Activated CD4-positive, CD25-positive, alpha-beta regulatory T cell (primary cell): ENCODE measurements at places on chromosomes 12 and 14.

- no peak for DNase-seq
Measured at GRCh38 chr12:1093166-1093751, 102.2 kb downstream of the ERC1 start.

GRCh38 chr12:50620978-50621360, 116.2 kb downstream of the DIP2B start:
- DNase-seq, result no peak

DNA sequence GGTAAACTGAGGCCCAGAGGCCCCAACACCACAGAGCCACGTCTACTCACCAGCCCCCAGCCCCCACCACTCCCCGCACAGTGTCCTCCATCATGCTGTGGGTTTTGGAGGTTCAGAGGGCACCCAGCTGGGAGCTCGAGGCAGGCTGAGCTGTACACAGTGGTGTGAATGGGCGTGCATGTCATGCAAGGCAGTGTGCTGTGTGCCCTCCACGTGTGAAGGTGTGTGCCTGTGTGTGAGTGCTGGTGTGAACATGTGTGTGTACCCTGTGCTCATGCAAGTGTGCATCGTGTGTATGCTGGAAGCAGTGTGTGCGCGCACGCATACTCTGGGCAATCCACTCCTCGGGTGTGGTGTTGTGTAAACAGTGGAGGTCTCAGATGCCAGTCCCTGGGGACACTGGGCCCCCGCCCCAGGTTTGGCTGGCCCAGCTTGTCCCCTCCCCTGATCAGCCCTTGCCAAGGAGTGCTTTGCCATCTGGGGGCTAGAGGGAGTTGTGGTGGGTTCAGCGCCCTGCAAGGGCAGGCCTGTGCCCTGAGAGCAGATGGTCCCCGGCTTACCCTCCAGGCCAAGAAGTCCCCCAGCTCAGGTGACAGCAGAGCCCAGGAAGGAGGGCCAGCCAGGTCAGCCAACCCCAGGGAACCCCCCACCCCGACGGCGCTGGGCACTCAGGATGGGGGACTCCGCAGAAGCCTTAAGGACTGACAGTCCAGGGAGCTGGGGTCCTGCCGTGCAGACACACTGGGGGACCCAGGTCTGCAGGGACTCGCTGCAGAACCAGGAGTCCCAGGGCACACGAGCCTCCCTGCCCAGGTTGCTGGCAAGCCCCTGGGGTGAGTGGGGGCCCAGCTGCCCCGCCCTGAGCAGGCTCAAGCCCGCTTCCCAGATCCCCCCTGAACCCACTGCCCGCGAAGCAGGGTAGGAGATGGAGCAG, 23.8 kb upstream of the GPR132 start:
- DNase-seq, result no peak

DNA sequence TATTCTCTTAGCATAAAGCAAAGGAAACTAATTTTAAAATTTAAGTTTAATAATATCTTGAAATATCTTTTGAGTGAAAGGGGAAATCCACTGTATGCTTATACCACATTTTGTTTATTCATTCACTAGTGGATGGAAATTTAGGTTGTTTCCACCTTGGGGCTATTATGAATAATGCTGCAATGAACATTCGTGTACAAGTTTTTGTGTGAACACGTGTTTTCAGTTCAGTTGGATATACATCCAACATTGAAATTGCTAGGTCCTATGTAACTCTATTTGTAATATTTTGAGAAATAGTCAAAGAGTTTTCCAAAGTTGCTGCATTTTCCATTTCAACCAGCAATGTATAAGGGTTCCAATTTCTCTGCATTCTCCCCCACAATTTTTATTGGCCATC, 83.7 kb upstream of the ETV6 start:
- no peak for DNase-seq

DNA sequence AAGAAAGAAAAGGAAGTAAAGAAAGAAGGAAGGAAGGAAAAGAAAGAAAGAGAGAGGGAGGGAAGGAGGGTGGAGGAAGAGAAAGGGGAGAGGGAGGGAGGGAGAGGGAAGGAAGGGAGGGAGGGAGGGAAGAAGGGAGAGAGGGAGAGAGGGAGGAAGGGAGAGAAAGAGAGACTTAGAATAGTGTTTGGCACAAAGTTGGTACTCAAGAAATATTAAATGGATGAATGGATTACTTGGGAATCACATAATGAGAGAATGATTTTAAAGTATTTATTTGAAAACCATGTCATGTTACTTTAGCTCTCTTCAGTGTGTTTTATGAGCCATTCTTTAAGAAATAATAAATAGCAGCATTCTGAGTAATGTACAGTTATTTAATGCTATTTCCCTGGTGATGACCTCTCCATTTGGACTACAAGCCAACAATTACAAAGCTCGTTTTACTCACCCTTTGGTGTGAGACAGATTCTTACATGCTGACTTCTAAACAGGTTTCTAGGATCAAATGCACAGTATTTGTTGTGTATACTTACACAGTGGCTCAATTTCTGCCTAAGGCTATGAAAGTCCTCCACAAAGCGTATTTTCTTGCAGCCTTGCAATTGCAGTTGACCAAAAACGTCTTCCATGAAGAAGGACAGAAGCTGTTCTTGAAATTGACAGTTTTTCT, 861 bp downstream of the IL26 start:
- no peak for DNase-seq

- no peak for DNase-seq
Measured at GRCh38 chr14:105517096-105517495, 9.3 kb upstream of the TMEM121 start.

GRCh38 chr12:50184261-50184660, 17.1 kb upstream of the CERS5 start:
- no peak for DNase-seq

- DNase-seq, result no peak
Measured at GRCh38 chr14:50714450-50715073, 46.5 kb upstream of the SAV1 start.

DNA sequence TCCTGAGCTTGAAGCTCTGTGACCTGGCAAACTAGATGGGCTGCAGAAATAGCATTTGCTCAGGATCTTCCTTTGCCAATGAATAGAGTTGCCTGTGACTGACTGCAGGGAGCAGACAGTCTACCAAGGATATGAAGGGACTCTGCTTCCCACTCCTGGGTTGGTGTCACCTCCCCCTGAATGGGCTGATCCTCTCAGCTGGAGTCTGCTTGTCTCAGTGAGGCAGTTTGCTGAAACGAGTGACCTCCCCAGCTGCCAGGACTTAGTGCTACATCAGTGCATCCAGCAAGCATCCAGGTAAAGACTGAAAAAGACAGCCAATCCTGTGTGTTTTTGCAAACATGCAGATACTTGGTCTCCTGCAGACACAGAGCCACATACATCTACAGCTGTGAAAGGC, 28.5 kb downstream of the PAH start:
- DNase-seq, result no peak

GRCh38 chr12:13347241-13348043, 150.9 kb downstream of the EMP1 start:
- DNase-seq, result no peak

GRCh38 chr12:29152223-29152868, 3.3 kb downstream of the FAR2 start:
- DNase-seq, result no peak

DNA sequence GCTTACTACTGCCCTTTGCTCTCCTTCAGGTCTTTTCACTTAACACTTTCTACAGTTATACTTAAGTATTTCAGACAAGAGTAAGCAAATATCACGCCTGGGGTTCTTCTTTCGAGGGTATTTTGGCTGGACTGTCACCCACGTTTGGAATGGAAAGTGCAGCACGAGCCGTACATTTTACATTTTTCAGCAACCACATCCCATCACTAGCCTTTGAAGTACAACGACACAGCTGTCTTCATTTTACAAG, 349 bp upstream of the FAM177A1 start:
- DNase-seq, result no peak

DNA sequence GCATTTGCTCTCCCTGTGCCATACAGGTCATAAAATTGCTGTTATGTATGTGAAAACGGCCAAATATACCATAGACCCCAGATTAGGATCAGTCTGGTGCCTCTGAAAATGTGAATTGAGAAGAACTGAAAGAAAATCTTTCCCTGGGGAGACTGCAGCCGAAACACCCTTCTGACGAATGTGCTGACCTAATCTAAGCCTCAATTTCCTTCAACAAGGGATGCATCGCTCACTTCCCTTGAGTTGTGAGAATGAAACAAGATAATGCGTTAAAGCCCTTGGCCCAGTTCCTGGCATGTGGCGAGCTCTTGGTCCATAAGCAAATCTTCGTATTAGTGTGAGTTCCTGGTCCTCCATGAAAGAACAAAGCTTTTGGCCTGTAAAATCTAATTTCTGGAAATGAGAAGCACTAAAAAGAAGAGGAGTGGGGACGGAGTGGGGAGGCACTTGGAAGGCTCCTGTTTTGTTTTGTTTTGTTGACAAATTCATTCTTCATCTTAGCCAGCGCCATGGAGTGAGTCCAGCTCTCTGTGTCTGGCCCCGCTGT, 49.5 kb upstream of the RTRAF start:
- no peak for DNase-seq

GRCh38 chr12:55829967-55830600, 697 bp upstream of the DNAJC14 start:
- DNase-seq, result no peak

GRCh38 chr14:67950386-67950785, 130.8 kb downstream of the RAD51B start:
- no peak for DNase-seq

GRCh38 chr12:94697631-94698030, 47.3 kb upstream of the TMCC3 start:
- DNase-seq, result no peak

DNA sequence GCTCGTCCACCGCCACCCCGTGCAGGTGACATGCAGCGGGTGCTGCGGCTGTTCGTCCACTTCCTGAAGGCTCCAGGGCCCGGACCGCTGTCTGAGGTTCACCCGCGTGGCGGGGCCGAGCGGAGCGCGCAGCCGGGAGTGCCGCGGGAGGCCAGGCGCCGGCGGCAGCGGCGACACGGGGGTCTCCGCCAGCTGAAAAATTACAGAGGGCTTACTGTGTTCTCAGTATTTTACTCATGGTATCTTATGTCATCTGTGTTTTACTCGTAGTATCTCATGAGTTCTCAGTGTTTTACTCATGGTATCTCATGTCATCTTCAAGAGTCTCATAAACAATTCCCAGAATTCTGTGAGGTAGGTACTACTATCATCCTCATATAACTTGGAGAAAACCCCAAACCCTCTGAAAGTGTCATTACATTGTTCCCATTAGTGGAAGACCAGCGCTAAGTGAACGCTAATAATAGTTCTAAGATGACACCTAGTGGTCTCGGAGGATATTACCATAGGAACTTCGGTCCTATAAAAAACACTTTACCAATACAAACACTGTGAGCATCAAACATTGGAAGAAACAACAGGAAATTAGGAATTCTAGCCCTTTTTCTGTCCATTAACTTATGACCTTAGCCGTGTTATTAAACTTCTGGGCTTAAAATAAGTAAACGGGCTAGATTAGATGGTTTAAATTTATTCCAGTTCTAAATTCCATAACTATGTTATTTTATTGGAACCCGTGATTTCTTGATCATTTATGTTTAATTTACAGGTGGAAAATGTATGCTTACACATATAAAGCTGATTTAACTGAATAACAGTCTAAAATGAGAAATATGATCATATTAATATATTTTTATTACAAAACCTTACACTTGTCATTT, 32.4 kb downstream of the AK7 start:
- no peak for DNase-seq

DNA sequence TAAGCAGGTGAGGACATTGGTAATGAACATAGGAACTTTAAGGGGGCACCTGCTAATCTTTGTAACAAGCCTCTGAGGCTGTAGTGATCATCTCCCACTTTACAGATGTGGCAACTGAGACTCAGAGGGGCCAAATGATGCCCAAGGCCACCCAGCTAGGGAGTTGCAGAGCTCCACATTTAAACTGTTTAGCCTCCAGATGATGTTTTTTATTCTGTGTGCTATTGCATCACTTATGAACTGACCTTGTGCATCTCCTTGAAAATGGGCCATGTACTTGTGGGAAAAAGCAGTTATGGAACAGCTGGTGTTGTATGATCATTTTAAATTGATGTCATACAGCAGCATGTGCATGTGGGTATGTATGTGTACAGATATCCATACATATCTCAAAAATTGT, 41.4 kb downstream of the TPCN1 start:
- no peak for DNase-seq

DNA sequence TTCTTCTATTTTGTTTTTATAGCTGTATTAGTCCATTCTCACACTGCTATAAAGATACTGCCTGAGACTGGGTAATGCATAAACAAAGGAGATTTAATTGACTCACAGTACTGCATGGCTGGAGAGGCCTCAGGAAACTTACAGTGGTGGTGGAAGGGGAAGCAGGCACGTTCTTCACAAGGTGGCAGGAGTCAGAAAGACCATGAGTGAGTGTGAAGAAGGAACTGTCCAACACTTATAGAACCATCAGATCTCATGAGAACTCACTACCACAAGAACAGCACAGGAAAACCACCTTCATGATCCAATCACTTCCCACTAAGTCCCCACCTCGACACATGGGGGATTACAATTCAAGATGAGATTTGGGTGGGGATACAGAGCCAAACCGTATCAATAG, 42.3 kb downstream of the ARMH4 start:
- no peak for DNase-seq

DNA sequence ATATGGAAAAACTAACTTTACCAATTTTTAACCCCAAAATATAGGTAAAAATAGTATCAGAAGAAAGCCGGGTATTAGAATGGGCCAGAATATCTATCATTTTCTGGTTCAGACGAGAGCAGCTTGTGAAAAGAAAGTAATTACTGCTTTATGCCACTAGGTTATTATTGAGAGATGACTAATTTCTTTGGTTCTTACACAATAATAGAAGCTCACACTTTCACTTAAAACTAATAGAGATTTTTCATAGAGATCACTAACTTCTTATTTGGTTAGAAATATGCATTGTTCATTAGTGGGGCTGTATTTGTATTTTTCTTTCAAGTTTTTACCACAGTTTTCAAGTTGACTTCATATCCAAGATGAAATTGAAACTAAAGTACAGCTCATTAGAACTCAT, 1241.2 kb upstream of the FLRT2 start:
- no peak for DNase-seq

- no peak for DNase-seq
Measured at GRCh38 chr12:132151145-132151765, 7.0 kb downstream of the NOC4L start.

DNA sequence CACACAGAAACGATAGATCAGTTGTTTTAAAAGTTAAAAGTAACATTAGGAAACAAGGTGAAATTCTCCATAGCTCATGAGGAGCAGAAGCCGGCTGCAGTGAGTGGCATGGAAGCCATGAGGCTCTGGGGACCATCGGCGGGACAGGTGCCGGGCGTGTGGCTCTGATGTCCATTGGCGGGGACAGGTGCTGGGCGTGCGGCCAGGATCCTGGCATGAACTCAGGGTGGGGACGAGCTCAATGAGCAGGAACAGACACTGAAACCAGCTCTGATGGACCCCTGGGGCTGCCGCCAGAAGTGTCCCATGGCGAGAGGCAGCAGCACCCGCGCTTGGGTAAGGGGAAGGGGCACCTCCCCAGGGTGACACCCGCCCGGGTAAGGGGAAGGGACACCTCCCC, 75.1 kb downstream of the NOC4L start:
- DNase-seq, result no peak

- DNase-seq, result no peak
Measured at GRCh38 chr12:13208533-13209435, 12.3 kb downstream of the EMP1 start.

- no peak for DNase-seq
Measured at GRCh38 chr14:100567009-100567876, 20.0 kb downstream of the BEGAIN start.
